ENCODE measurements at places on chromosomes 1 and 21.

DNA sequence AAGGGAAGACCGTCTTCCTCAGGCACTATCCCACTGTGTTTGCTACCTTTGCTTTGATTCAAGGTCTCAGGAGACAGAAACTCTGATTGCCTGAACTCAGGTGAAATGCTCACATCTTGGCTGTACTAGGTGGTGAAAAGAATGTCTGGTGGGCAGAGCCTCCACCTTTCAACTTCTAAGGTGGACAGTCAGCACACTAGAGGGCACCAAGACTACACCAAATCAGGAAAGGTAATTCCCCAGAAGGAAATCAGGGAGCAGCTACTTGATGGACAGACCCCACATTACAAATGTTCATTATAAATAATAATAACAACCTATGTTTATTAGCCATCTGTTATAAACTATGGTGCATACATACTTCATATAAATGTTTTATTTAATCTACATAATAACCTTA lies 220.9 kb downstream of the ATG4C start:
- DNase-seq = no peak

GRCh38 chr1:245591346-245592188 lies 436.8 kb downstream of the KIF26B start:
- DNase-seq = no peak

DNA sequence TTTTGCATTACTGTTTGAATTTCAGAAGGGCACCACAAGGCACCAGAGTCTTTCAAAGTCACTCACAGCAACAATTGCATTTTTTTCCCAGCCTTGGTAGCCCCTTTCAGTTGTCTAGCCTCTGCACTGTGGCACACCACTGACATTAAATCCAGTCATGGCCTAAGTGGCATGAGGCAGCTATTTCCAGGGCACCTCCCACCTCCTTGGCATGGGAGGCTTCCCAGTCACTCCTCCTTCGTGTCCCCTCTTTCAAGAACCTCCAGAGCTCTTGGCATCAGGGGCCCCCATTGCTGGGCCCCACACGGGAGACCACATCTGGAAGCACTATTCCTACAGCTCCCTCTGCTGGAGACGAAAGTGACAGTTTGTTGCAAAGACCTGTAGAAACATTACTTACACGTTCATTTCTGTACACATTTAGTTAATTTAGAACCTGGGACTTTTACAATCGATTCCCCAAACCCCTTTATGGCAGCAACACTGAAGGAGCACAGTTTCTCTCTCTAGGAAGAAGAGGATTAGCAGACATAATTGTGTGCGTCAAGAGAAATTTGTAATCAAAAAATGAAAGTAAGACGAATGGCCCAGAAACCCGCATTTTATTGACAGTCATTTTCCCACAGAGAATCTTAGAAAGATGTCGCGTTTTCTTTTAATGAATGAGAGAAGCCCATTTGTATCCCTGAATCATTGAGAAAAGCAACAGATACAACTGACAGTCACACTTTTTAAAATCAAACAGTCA lies 5.7 kb upstream of the CHD5 start:
- DNase-seq = peak; percentile 49

GRCh38 chr1:12407050-12407961 lies 177.5 kb downstream of the VPS13D start:
- peak; percentile 69 for DNase-seq

DNA sequence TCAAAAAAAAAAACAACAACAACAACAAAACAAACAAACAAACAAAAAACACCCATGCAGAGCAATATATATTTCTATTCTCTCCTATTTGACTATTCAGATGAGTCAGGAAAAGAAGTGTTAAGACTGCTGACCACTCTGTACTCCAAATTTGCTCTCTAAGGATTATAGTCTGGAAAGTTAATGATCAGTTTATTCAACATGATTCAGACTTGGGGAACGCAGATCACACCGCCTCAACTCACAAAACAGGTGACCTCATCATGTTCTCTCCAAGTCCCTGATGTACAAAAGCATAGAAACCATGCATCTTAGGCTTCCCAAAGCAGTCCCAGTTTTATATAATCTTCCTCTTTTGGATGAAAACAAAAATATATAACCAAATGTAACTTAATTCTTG lies 51.9 kb upstream of the PRRC2C start:
- DNase-seq = no peak

GRCh38 chr1:167584581-167584980 lies 31.0 kb upstream of the CREG1 start:
- no peak for DNase-seq

DNA sequence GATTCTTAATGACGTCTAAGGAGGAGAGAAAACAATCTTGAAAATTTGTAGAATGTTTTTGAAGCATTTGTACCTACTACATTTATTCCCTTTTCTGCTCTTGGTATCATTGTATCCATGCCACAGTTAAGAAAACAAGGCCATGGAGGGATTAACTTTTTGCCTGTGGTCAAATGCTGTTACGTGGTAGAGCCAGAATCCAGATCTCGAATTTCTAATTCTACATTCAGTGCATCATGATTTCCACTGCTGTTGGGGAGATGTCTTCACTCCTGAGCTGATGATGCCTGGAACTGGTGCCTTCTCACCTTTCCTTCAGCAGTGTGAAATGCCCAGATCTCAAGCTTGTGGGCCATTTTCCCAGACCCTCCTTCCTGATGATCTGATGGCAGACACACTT lies 175.6 kb downstream of the HHAT start:
- no peak for DNase-seq

GRCh38 chr1:206663832-206664652 lies 20.7 kb upstream of the MAPKAPK2 start:
- DNase-seq = peak; percentile 92

DNA sequence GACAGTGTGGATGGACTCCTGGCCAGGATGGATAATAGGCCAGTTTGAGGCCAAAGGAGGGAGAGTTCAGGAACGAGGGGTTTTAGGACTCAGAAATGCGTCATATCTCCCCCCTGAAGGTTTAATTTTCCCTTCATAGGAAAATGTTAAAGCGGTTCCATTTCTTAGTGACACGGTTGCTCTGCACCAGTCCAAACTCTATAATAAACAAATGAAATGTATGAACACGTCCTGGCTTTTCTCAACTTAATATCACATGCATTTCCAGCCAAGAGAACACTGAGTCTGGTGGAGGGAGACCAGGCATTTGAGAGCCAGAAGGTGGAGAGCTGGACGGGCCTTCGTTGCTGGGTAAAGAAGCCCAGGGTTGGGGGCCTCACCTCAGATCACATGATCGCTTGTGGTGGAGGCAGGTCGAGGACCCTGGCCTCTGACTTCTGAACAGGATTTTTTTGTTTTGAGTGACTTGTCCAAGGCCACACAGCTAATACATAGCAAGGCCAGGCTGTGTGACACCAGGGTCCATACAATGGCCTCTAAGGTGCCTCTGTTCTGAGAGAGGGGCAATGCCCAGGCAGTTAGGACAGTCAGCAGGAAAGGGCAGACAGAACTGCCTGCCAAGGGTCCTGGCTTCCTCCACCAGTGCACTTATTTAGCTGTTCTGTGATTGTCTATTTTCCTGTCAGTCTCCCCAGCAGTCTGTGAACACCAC lies 11.4 kb downstream of the SLC1A7 start:
- DNase-seq = no peak

GRCh38 chr21:37257967-37258877 lies 8.9 kb downstream of the VPS26C start:
- peak; percentile 98 for DNase-seq

- no peak for DNase-seq
Observed at GRCh38 chr21:39523915-39524314, 72.1 kb downstream of the SH3BGR start.

DNA sequence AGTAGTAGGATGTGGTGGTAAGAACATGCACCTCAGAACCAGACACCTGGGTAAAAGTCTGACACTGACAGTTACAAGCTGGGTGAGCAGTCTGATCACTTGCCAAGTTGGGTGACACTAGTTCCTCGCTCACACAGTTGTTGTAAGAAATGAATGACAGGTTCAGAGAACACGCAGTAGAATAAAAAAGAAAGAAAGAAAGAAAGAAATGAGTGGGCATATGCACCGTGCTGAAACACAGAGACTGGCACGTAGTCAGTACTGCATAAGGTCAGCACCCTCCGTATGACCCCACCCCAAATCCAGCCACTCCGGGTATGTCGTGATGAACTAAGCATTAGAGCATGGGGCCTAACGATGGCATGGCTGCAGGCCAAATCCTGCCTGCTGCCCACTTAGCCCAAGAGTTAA lies 90.6 kb downstream of the GLUL start:
- peak; percentile 52 for DNase-seq

DNA sequence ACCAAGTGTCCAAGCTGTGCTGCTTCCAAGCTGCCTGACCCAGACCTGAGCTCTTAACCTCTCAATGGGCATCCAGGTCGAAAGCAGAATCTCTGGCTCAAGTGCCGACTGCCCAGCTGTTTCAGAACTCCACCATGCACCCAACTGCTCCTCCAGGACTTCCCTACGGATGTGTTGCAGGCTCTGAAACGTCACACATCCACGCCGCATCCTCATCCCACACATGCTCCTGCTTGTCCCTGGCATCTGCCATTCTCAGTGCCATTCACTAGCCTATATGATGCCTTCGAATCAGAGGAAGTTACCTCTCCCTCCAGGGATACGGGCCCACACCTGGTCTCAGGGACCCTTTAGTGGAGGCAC lies 11.2 kb downstream of the PDZK1IP1 start:
- no peak for DNase-seq

DNA sequence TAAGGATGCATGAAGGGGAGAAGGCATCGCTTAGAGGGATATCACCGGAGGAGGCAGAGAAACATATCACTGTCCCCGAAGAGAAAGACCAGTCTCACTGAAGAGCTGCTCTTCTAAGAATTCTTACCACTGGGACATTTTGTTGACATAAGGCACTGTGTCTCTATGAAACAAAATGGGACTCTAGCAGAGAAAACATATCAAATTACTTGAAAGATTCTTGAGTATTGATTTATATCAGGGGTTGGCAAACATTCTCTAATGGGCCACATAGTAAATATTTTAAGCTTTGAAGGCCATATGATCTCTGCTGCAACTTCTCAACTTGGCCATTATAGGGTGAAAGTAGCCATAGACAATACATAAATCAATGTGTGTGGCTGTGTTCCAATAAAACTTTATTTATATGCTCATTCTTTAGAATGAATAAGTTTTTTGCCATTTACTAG lies 41.0 kb upstream of the GREM2 start:
- DNase-seq = no peak

DNA sequence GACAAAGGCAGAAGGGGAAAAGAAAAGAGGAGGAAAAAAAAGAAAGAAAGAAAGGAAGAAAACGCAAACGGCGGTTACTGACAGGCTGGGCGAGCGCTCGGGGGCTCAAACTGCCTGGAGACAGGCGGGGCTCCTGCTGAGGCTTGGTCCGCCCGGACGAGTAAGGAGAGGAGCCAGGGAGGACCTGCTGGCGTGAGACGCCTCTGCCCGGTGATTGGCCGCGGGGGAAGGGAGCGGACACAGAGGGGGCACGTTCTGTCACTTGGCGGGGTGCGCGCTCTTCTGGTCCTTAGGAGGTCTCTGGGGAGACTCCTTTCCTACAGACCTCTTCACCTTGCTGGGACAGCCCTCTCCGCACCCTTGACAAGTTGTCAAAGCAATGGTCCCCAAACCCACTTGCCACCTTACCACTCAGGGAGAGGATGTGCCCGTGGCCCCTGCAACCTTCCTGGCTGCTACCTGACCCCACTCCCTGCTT lies 791 bp upstream of the PIK3R3 start:
- no peak for DNase-seq

GRCh38 chr1:110726755-110727154 lies 52.0 kb upstream of the KCNA3 start:
- DNase-seq = peak; percentile 26

GRCh38 chr1:106980121-106980520 lies 76.4 kb upstream of the PRMT6 start:
- no peak for DNase-seq

DNA sequence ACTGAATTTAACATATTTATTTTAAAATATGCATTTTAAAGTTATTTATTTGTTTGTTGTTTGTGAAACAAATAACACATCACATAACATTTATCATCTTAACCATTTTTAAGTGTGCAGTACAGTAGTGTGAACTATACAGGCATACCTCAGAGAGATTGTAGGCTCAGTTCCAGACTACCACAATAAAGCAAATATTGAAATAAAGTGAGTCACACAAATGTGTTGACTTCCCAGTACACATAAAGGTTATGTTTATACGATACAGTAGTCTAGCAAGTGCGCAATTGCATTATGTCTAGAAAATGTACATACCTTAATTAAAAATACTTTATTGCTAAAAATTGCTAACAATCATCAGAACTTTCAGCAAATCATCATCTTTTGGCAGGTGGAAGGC lies 739.4 kb upstream of the ADGRL4 start:
- no peak for DNase-seq

DNA sequence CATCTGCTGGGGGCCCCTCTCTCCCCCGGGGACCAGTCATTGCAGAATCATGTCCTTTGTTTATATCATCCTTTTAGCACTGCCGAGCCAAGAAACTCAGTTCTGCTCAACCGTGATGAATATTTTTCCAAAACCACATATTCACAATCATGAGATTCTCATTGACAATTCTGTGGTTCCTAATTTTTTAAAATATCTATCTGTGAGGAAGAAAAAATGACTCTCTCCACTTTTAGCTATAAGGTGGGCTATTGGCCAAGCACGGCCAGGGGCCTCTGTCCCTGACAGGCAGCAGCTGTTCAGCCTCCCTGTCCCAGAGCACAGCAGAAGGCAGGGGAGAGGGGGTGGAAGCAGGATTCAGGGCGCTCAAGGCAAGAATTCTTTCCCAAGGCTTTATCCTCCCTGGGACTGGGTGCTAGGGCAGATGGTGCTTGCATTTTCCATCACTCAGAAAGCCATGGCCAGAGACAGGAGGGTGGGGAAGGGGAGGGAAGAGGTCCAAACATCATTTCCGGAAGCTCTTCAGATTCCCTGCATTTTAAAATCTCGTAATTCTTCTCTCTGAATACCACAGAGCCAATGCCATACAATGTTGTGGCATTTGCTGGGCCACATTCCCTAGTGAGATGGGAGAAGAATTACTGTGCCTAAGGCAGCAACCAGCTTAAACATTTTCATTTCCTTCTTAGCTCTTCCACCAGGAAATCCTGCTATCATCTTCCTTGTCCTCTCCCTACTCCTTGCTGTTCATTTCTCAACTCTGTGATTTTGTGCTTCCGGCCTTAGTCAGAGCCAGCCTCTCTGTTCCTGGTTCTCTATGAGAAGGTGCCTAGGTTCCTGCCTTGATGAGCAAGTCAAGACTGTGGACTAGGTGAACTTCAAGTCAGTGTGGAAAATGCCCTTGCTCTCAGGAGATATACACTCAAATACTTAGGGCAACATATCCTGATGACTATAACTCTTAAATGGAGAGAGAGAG lies 60.3 kb downstream of the KCNJ6 start:
- no peak for DNase-seq

DNA sequence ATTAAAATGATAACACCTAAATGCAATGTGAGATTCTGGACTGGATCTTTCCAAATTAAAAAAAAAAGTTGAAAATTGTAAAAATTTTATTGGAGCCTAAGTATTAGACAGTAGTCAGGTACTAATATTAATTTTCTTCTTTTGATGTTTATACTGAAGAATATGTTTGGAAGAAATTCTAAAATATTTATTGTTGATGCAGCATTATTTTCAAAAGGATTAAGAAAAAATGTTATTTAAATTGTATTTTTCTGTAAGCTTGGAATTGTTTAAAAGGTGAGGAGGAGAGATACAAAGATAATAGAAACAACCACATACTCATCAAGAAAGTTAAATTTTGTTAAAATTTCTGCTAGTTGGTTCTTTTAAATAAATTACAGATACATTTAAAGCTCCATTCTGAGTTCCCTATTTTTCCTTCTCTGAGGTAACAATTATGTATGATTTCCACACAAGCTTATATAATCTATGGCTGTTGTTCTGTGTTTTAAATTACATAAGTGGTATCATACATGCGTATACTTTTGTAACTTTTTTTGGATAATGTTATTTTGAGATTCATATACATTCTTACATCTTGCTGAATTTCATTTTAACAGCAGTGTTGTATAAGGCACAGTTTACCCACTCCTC lies 180.3 kb upstream of the RGS18 start:
- DNase-seq = no peak

All from OCI-M1 (cell line).